ENCODE measurements at places on chromosomes 7 and 10.

- DNase-seq: no peak
Observed at GRCh38 chr7:18900803-18901202, 216.6 kb downstream of the TWIST1 start.

DNA sequence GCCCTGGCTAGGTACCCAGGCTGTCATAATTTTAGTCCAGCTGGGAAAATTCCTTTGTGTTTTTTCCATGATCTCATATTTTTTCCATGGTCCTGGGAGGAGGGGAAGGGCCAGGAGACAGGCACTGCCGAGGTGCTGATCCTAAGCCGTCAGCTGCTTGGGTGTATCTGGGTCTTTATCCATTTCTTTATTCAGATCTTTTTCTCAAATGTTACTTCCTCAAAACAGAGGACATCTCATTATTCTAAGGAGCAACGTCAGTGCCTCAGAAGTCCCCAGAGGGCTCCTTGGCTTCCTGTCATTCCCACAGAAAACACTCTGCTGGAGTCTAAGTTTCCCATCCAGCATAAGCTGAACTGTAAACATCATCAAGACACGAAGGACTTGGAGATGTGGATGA is 2.8 kb upstream of the OR6V1 start:
- no peak for DNase-seq

GRCh38 chr7:15936991-15937390 is 250.5 kb upstream of the MEOX2 start:
- no peak for DNase-seq

DNA sequence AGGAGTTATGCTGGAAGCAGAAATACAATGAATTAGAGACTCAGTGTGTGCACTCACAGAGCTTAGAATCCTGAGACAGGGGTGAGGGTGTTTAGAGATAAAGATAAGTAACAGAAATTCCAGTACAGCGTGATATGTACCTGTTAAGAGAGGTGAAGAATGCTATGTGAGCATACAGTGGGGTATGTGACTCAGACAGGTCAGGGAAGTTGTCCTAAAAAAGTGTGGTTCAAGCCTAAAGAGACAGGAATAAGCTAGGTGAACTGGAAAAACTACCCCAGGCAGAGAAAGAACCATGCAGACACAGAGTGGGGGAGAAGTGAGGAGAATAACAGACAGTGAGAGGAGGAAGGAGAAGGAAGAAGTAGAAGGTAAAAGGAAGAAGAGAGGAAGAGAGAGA is 8.6 kb downstream of the SMIM30 start:
- no peak for DNase-seq

- DNase-seq: no peak
Observed at GRCh38 chr7:107643407-107643806, 17.2 kb upstream of the SLC26A4 start.

- DNase-seq: no peak
Observed at GRCh38 chr7:131110297-131111080, 217.2 kb upstream of the MKLN1 start.

DNA sequence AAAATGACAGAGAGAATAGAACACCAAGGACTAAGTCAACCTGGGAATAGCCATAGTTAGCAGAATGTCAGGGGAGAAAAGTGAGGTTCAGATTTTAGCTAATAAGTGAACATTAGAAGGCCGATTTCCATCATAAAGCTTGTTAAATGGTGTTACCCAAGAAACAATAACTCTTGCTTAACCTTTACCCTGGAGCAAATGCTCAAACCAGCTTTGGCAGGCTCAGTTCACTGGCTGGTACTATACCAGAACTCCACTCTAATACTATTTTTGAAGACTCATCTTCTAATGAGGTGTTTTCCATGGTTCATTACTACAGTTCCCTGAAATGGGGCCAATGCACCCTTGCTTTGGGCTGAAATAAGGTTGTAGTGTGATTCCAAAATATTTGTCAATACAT is 61.3 kb downstream of the RNLS start:
- no peak for DNase-seq

GRCh38 chr7:122166740-122167139 is 22.7 kb upstream of the AASS start:
- DNase-seq: no peak

GRCh38 chr7:139358541-139359365 is 941 bp upstream of the LUC7L2 start:
- peak; percentile 87 for DNase-seq

DNA sequence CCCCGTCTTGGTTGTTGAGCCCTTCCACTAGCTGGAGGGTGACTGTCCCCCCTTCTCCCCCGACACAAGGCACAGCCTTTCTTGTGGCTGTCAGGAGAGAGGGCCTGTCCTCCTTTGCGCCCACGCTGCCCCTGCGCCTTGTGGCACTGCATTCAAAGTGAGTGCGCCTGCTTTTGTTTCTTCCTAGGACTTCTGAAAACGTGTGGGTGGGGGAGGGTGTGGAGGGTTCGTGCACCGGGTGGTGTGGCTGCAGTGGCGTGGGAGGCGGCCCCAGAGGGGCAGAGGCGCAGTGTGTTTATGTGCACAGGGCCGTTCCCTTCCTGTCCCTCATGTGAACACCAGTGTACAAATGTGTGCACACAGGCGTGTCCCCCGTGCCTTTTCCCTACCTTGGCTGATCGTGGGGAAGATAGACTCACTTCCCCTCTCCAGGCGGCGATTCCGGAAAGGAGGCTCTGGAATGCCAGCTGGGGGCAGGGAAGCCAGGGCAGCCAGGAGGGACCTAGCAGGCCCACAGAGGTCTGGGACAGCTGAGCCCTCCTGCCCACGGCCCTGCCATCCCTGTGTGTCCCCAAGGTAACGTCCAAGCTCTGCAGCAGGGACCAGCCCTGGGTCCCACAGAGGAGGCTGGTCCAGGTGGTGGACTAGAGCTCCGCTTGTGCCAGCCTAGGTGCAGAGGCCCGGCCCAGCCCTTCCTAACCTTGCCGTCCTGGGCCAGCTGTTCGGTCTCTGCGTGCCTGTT is 88.8 kb downstream of the LHPP start:
- DNase-seq: no peak

GRCh38 chr7:127886248-127886647 is 145.0 kb downstream of the LRRC4 start:
- no peak for DNase-seq

DNA sequence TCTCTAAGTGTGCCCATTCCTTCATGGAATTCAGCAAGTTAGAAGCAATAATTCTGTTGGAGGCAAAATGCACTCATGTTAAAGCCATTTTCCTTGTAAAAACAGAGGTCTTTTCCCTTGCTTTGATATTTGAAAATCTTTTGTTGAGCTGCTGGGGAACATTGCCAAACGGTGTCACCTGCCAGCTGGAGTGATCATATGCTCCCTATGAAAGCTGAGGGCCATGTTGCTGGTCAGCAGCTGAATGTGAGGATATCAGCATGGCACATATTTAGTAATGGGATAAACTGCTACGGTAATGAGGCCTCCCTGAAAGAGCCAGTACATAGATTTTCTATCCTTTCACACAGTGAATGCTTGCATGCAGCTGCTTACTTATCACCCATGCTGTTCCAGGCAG is 224.3 kb downstream of the THSD7A start:
- no peak for DNase-seq

GRCh38 chr10:26857991-26858706 is 2.6 kb downstream of the ABI1 start:
- DNase-seq: no peak

DNA sequence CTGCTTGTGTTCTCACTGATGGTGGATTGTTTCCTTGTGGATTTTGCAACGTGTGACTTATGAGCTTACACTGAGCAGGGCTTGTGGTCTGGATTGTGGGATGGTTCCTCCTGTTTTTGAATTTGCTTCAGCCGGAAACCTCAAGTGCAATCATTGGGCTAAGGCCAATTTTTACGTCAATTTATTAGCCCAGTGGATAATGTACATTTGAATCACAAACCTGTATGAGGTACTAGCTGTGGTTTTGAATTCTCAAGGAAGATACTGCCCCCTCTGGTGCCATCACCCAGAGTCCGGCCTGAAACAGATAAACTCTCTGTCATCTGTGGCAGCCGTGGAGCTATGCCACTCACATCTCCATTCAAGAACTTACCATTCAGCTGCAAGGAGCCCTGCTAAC is 7.3 kb upstream of the ZNF777 start:
- no peak for DNase-seq

GRCh38 chr10:74213571-74214162 is 62.6 kb downstream of the ADK start:
- no peak for DNase-seq

DNA sequence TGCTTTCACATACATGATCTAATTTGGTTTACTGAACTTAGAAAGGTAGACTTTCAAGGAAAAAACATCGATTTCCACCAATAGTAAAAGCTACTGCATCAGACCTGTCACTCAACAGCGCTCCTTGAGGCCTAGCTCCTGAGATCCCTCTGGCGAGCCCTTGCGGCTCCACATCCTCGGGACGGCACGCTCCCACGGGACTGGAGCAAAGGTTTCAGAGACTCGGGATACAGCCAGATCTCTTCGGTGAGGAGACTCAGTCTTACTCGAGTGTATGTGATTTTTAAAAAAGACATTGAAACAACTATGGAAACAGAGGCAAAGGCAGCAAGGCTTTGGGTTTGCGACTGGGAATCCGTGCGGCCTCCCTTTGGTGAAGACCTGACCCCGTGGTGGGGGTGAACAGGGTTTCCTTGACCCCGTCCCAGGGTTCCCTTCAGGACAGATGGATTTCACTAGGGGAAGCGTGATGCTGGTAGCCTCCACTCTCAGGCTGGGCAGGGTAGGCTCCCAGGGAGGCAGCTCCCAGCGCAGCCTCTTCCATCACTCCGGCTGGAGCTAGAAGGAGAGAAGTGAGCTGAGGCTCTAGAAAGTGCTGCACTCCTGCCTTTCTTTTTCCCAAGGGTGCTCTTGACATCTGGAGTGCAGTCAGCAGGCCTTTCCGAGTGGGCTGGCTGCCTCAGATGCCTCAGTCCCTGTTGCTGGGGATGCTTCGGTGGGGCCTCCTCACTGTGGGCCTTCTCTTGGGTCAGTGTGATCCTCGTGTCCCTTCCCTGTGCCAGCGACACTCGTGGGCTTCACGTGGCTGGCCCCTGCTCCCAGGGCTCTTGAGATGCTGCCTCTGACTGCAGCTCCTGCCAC is 5.8 kb upstream of the ATP6V0E2 start:
- peak; percentile 54 for DNase-seq

DNA sequence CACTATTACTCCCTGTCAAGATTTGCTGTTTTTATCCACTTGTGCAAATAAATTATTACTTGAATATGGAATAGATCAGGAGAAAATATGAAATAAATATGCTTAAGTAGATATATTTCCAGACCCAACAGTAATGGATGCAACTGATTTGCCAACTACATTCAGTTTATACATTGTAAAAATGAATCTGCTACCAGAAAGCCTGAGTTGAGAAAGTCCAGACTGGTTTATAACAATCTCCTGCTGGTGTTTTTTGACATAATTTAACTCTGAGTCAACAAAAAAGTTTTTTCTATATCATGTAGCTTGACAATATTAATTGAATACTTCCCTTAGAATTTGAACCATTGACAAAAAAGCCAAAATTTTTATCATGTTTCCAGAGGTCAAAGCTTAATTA is 265.8 kb upstream of the SEMA3D start:
- no peak for DNase-seq

DNA sequence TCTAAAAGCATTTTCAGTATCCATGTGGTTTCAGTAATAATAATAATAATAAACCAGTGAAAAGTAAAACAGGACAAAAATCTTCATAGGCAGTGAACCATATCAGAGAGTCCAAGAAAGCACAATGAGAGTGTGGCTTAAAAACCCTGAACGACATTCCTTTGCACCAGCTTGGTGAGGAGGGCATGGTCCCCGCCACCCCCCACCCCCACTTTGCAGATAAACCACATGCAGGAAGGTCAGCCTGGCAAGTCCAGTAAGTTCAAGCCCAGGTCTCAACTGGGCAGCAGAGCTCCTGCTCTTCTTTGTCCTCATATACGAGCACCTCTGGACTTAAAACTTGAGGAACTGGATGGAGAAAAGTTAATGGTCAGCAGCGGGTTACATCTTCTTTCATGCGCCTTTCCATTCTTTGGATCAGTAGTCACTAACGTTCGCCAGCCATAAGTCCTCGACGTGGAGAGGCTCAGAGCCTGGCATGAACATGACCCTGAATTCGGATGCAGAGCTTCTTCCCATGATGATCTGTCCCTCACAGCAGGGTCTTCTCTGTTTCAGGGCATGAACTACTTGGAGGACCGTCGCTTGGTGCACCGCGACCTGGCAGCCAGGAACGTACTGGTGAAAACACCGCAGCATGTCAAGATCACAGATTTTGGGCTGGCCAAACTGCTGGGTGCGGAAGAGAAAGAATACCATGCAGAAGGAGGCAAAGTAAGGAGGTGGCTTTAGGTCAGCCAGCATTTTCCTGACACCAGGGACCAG is 172.5 kb downstream of the EGFR start:
- no peak for DNase-seq

GRCh38 chr10:45672181-45673073 is at the start of gene ZFAND4:
ZFAND4 (minus strand) TSS chr10:45672772; CDS start chr10:45663725, 9,047 bp downstream.
- peak; percentile 95 for DNase-seq

DNA sequence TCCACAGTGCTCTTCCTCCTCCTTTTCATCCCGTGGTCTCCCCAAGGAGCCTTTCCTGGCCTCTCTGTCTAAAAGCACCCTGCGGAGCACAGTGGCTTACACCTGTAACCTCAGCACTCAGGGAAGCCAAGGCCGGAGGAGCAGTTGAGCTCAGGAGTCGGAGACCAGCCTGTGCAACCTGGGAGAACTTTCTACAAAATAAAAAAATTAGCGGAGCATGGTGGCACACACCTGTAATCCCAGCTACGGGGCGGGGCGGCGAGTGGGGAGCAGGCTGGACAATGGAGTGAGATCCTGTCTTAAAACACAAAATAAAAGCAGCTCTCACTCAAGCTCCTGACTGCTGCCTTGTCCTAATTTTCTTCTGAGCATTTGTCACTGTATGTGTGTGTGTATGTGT is 1.4 kb upstream of the COBL start:
- no peak for DNase-seq

DNA sequence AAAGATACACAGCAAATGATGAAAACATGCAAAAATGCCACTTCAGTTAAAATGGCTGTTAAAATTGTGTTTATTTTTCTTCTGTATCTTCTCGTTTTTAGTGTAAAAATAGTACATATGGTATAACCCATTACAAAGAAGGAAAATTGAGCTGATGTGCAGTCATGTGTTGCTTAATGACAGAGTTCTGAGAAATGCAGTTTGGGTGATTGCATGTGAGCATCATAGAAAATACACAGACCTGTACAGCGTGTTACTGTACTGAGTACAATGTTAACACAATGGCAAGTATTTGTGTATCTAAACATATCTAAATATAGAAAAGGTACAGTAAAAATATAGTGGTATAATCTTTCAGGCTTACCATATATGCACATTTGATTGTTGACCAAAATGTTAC is 7.3 kb downstream of the DMTF1 start:
- no peak for DNase-seq

DNA sequence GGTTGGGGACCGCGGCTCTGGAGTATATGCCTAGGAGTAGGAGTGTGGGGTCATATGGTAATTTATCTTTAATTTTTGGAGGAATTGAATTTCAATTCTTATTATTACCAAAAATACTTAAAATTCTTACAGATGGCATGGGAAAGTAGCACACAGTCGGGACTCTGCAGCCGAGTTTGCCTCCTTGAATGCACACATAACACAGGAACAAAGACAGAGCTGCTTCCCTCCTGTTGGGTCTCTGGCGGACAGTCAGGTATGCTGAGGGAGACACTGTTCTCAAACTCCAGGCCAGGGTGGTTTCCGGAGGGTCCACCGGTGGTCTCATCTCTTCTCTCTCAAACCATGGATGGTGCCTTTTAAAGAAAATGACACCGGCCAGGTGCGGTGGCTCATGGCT is 32.7 kb downstream of the GRIFIN start:
- no peak for DNase-seq

Data from lower leg skin (tissue), 4 donors.